GM10248 (cell line): ENCODE measurements at places on chromosomes 13 and 19.

DNA sequence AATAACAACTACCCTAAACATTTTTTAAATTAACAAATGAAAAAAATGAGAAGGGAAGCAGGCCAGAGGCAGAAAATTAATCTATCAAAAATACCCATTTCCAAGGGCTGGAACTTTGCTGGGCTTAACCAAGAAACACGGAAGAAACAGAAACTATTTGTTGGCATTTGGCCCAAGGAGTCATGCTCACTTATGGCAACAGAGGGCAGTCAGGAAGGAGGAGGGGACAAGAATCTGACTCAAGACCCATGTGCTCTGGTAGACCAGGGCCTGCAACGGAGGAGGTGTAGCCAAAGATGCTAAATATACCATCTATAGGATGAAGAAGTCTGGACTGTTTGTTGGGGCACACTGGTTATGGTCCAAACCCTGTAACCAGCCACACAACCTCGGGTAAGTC lies 496.7 kb downstream of the COG6 start:
- DNase-seq: no peak

DNA sequence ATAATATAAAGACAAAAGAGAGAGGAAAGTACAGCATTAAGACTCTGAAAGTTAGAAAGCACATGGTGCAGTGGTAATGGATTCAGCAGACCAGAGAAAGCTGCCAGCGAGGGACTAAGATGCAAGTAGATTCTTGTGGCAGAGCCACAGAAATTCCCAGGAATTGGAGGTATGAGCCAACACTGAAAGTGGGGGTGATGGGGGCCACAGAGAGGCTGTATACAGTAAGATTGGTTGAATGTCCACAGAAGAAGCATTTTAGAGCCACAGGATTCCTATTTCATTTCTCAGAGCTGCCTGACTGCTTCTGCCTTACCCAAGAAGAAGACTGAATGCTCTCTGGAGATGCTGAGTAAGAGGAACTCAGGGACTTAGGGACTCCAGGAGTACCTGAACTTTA lies 295.0 kb downstream of the LMO7 start:
- DNase-seq: no peak

DNA sequence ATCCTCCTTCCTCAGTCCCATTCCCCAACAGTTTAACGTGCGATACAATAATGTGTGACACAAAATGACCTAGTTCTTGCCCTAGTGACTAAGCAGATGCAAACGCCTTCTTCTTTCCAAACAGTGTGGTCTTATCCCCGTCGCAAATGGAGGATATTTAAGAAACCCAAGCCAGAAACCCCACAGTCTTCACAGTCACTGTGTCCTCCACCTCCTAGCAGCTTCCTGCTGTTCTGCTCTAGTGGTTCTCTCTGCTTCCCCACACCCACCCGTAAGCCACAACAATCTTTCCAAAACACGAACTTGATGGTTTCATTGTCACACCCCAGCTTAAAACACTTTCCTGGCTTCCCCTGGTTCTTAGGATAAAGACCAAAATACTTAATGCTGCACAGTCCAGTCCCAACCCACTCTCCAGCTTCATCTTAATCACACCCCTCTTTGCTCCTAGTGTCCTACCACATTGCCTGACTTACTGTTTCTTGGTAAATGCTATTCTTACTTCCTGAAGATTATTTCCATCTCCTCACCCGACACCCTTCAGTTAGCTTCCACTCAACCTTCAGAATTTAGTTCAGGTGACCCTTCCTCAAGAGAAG lies 32.3 kb downstream of the ITM2B start:
- DNase-seq: no peak

DNA sequence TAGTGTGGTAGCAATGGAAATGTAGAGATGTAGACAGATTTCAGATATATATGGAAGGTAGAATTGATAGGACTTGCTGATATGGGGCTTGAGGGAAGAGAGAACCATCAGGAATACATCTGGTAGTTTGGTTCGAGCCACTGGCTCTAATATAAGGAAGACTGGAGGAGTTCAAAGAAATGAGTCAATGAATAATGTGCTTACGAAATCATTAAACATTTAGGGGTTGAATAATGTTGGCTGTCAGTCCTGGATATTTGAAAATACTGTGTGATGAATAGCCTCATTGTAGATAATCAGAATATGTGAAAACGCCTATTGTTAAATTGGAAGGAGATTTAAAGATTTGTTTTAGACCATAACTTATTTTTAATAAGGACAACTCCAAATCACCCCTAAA lies 21.6 kb downstream of the SGCG start:
- DNase-seq: no peak

DNA sequence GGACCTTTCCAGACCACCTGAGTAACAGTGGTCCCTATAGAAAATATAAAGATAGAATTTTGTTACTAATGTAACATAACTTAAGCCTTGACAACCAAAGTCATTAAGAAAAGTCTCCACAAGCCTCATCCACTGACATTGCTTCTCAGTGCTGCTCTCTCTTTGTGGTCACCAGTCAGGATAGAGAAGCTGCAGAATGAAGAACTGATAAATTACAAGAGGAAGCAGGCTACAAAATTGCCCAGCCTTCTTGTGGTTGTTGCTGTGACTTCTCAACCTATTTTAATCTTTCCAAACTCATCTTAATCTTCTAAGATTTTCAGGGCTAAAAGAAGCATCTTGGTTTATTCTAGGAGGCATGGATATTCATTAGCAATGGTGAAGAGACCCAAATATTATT lies 343.8 kb downstream of the MZT1 start:
- no peak for DNase-seq

DNA sequence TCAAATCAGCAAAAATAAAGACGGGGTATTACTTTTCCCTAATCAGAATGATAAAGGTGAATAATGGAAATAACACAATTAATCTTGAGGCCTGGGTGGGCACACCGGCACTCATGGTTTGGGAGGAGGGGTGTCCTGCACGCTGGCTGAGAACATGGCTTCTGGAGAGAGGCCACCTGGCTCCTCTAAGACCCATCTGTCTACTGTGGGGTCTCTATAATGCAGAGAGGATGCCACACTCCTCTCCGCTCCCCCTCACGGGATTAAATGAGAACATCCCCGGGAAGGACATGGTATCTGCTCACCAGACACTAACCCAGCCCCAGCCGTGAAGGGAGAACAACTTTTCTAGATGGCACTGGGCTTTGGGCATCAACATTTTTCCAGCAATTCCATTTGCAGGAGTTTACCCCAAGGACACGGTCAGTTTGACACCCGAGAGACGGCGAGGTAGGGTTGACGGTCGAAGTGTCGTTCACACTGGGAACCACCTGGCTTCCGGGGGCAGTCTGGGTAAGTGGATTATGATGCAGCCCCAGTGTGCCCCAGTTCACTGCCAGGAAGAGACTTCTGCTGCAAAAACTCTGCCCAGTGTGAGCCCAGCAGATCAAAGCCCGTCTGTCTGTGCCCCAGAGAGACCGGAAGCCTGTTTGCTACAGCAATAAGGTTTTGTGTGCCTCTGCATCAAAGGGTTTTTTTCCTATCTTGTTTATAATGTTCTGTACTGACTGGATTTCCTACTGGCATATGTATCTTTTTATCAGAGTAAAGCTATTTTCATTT lies 56.6 kb downstream of the CEBPG start:
- DNase-seq: no peak

GRCh38 chr13:43879755-43880181 lies at the start of gene LACC1:
Gene LACC1 (plus strand): TSS chr13:43879904. CDS start chr13:43880986, 1,082 bp downstream.
- DNase-seq: peak; percentile 55

DNA sequence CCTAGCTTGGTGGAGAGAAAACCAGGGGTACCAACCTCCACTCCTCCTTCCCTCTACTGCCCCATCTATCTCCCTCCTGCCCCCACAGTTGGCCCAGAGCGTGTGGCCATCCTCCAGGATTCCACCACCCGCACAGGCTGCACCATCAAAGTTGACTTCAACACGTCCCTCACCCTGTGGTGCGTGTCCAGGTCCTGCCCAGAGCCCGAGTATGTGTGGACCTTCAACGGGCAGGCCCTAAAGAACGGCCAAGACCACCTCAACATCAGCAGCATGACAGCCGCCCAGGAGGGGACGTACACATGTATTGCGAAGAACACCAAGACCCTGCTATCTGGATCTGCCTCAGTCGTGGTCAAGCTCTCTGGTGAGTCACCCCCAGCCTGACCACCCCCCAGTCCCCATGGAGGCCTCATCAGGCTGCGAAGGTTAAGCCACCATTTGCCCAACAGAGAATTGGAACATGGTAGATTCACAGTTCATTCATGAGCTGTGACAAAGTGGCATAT lies 6.6 kb downstream of the CEACAM16 start:
- DNase-seq: no peak

GRCh38 chr19:38024992-38025908 lies 118.2 kb downstream of the SIPA1L3 start:
- no peak for DNase-seq
